NCI-H748 treated with DMSO at 0.1 percent for 48 hours (cell line): ENCODE measurements at places on chromosomes 1 and 21.

GRCh38 chr1:89610457-89611011, 22.4 kb upstream of the LRRC8C start:
- DNase-seq, result no peak

- DNase-seq, result no peak
Measured at GRCh38 chr1:29325675-29326074, 89.4 kb downstream of the PTPRU start.

GRCh38 chr1:86754265-86754974, 50.0 kb downstream of the SH3GLB1 start:
- no peak for DNase-seq

- no peak for DNase-seq
Measured at GRCh38 chr1:90414201-90414600, 302.9 kb downstream of the BARHL2 start.

GRCh38 chr1:169250795-169251194, 116.8 kb downstream of the NME7 start:
- DNase-seq, result peak; percentile 71

- DNase-seq, result no peak
Measured at GRCh38 chr1:158199849-158200248, 19.2 kb downstream of the CD1D start.

DNA sequence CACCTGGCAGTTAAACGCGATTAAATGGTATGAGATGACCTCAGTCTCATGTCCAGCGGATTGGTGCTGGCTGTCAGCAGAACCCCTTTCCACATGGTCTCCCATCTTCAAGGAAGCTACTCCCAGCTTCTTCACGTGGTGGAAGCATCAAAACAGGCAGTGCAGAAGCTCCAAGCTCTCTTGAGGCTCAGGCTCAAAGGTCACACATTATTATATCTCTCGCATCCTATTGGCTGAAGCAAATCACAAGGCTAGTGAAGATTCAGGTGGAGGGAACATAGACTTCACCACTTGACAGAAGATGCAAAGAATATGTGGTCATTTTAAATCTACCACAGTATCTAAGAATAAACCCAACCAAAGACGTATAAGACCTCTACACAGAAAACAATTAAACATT, 181.9 kb downstream of the VPS13D start:
- no peak for DNase-seq

DNA sequence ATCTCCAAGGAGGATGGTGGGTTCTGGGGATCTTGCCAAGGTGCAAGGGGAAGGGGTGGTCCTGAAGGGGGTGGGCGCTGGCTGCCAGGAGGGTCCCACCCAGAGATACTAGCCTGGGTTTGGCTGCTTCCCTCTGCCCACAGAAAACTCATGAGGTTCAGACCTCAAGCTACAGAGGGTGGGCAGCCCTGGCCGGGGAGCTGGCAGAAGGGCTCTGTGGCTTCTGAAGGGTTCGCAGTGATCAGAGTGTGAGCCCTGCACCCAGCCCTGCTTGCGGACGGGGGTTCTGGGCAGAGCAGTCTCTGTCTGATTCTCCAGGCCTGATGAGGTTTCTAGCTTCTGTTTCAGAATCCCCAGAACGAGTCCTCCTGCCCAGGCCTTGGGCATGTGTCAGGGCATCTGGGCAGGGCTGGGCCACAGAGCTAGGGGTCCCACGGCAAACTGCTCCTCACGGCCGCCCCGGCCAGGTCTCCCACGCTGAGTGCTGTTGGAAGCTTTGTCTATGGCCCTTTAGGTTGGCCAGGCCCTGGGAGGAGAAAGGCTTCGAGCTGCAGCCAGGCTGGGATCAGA, 635 bp upstream of the MMEL1 start:
- DNase-seq, result no peak

- DNase-seq, result no peak
Measured at GRCh38 chr1:89978755-89979154, 16.2 kb upstream of the ZNF326 start.

- no peak for DNase-seq
Measured at GRCh38 chr1:166069390-166069789, 97.4 kb downstream of the FAM78B start.

GRCh38 chr1:9050803-9051202, 18.6 kb downstream of the SLC2A5 start:
- no peak for DNase-seq

- DNase-seq, result no peak
Measured at GRCh38 chr1:21590934-21591333, 78.2 kb downstream of the RAP1GAP start.

- DNase-seq, result peak; percentile 18
Measured at GRCh38 chr1:168636200-168636599, 59.8 kb downstream of the XCL1 start.

DNA sequence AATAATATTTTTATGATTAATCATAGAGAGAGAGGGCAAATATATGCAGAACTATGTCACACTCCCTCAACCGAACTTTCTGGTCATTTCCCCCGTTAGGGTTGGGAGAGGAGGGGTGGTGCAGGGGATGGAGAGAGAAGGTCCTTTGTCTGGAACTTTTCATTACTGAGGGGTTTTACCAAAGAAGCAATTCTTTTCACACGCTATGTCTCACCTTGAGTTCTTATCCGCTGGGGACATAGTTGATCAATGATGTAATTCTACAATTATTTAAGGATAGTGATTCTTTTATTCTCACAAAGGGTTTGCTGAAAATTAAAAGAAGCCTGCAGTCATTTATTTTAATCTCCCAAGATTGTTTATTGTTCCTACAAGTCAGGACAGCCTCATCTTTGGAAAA, 98.3 kb upstream of the RUNX1 start:
- DNase-seq, result no peak

DNA sequence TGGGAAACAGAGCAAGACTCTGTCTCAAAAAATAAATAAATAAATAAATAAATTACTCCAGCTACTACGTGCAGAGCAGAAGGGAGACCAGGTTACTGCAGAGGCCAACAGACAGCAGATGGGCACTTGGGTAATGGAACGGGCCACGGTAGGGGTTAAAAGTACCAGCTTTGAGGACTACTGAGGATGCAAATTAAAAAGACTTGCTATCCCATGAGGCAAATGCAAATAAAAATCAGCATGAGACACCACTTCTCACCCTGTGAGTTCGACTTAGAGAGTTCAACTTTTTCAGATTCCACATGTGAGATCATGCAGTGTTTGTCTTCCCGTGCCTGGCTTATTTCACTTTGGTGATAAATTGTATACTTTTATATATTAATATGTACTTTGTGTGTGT, 6.6 kb downstream of the SLC2A5 start:
- DNase-seq, result no peak

GRCh38 chr1:160082487-160082886, 1.1 kb downstream of the KCNJ9 start:
- no peak for DNase-seq

- no peak for DNase-seq
Measured at GRCh38 chr1:226349081-226349480, 40.1 kb upstream of the LIN9 start.

GRCh38 chr1:48777219-48777895, 666 bp upstream of the BEND5 start:
- peak; percentile 39 for DNase-seq

DNA sequence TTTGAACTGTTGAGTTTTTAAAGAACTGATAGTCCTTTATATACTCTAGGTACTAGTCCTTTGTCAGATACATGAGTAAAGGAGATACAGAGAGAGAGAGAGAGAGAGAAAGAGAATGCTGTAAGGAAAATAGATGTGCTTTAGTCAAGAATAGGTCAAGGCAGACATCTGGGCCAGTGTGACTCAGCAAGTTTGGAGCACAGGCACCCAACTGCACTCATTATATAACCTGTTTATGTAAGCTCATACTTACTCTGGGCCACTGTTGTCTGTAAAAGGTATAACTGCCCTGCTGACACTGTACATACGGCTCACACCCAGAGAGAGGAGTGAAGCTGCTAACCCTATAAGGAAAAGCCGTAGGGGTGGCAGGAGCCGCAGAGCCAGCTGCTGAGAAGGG, 32.2 kb upstream of the AKT3 start:
- DNase-seq, result peak; percentile 54

GRCh38 chr1:77031106-77031662, 163.9 kb downstream of the ST6GALNAC5 start:
- DNase-seq, result peak; percentile 99

GRCh38 chr1:53715478-53715877, 23.5 kb downstream of the GLIS1 start:
- DNase-seq, result no peak

DNA sequence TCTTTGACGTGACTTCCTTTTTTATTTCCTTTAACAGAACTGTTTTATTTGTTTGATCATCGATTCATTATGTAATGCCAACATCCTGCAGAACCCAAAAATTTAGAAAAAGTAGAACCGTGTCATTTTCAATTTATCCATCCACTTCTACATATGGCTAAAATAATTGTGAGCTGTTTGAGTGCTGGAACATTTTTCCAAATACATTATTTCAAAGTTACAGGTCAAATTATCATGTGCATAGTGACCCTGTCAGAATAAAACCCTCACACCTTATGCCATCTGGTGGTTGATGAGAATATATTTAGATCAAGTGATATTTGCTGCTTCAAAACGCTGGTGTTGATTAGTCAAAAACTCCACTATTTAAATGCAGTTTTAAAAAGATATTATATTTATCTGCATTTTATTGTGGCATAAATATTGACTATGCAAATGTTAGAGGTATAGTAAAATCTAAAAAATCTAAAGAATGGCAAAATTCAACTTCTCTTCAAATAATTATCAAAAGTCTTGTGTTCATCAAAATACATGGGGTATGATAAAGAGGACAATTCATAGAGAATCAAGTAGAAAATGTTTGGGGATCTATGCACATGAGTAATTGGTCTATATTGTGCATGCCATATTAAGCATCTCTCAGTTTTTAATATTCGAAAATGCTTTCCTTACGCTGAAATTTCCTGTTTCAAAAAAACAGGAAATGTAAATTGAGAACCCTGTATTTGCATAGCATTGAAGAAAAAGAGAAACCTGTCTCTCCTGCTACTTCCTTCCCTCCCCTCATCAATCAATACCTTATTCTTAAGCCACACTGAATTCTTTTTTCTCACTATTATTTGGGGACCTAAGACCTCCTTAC, 39.7 kb downstream of the UBE2U start:
- DNase-seq, result peak; percentile 25

DNA sequence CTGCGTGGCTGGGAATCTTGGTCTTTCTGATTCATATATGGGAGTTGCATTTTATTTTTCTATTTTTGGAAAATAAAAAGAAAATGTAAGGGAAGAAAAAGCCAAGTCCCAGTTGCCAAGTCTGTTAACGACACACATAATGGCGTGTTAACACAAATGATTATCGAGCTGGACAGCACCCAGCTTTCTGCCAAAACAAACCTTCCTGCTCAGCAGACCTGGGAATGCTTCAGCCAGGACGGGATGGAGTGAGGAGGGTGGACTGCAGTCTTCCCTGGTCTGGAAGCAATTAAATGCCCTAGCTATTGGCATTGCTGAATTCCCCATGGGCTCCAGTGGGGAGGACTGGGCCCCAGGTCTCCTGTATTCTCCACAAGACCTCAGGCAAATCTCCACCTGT, 184.2 kb upstream of the USP24 start:
- DNase-seq, result no peak

GRCh38 chr1:4510276-4510691, 144.1 kb upstream of the AJAP1 start:
- DNase-seq, result no peak

- DNase-seq, result no peak
Measured at GRCh38 chr1:32115496-32115895, 7.6 kb downstream of the KPNA6 start.

DNA sequence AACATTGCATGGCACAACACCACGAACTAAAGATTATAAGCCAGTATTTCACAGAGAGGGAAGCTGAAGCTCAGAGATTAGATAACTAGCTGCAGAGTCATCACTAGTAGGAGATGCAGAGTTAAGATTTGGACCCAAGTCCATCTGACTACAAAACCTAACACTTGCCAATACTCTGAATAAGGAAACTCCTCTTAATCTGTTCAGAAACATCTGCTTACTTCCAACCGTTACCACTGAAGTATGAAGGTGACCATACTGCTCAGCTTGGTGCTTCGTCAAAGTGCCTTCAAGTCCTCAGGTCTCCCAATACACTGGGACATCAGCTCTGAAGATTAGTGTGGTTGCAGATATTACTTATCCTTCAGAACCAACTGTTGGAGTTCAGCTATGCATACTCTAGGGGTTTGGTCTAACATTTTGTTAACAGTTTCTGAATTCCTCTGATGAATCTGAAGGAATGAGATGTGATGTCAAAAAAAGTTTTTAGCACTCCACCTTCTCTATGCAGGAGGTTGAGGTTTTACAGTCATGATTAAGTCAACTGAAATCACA, 179.6 kb downstream of the TPR start:
- no peak for DNase-seq

DNA sequence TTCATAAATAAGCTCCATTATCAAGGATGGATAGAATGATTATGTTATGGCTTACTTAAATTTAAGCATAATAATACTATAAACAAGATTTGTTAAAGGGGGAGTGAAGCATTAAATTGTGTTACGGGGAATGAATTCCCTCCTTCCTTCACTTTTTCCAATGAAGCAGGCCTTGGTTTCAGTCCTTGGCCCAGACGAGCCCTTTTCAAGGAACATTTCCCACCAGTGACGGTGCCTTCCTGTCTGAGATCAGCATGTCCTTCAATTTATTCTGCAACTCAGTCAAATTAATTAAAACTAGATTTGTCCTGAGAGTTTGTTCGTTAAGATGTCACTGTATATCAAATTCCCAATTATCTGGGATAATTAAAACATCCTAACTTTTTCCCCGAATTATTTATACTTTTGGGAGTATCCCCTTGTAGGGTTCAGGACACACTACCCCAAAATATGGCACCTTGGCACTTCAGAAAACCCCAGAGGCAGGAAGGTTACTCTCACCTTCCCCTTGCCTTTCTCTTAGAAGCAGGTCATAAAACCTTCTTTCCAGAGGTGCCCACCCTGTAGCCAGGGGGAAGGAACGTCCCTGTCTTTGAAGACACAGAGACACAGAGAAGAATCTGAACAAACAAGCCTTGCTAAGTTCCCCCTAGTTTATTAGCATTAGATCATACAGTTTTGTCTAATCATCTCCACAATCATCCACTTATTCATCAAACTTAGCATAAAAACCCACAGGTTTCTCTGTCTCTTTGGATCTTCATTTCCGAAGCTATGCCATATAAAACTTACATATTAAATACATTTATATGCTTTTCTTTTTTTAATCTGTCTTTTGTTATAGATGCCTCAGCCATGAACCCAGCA, 86.2 kb upstream of the ARHGAP29 start:
- no peak for DNase-seq

GRCh38 chr1:200224315-200224714, 185.5 kb downstream of the ZNF281 start:
- no peak for DNase-seq
